ENCODE measurements at places on chromosomes 1 and 21.

- peak; percentile 89 for DNase-seq
These were observed 51.1 kb downstream of the SKI start for GRCh38 chr1:2279210-2279639.

- no peak for DNase-seq
These were observed 1.2 kb upstream of the PIK3C2B start for GRCh38 chr1:204495777-204496176.

- DNase-seq: peak; percentile 4
These were observed 155.7 kb downstream of the PTPRC start for GRCh38 chr1:198794498-198794897.

GRCh38 chr1:18612073-18612472 is 18.6 kb upstream of the PAX7 start:
- no peak for DNase-seq

- peak; percentile 16 for DNase-seq
These were observed 10.6 kb downstream of the SRSF4 start for GRCh38 chr1:29171089-29171488.

DNA sequence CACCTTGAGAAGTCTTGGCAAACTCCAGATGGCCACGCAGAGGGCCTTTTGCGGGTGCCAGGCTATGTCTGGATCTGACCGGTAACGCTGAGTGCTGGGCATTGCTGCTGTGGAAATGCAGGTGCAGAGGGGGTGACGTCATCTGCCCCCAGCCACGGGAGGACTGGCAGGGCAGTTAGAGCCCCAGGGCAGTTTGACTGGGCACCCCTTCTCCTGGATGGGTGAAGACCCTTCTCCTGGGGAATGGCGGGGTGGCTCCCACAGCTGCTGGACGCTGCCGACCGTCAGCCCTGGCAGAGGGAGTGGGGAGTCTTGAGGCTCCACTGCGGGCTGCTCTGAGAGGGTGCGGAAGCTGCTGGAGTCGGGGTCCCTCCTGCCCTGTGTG is 12.6 kb upstream of the EDN2 start:
- DNase-seq: no peak

- no peak for DNase-seq
These were observed 55.4 kb upstream of the KIF26B start for GRCh38 chr1:245099401-245099800.

DNA sequence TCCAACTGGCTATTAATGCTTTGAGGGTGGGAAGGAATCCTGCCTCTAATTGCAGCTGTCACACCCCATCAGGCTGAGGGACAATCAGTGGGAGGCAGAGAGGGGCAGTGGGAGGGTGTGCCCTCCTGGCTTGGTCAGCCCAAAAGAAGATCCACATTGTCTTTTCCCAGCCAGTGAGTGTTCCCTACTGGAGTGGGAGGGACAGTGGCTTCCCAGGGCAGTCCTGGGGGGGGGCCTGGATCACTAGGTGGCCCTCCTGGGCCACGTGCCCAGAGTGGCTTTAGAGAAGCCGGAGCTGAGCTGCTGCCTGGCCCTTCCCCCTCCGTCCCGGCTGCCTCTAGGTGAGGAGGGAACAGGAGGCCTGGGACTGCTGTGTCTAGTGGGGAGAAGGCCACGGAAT is 14.0 kb downstream of the INKA2 start:
- no peak for DNase-seq

DNA sequence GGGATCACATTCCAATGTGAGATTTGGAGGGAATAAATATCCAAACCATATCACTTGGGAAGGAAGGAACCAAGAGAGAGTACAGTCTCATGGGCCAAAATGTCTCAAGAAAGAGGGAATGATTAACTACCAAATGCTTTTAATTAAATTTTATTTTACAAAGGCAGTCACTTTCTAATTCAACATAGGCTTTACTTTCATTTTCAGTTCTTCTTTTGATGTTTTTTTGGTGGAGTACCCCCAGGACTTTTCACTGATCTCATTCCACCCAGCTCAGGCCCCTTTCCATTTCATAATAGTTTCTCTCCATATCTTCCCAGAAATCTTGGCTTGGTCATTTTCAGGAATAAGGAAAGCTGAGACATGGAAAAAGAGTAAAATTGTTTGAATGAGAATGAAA is 5.1 kb upstream of the SLAMF7 start:
- DNase-seq: no peak

DNA sequence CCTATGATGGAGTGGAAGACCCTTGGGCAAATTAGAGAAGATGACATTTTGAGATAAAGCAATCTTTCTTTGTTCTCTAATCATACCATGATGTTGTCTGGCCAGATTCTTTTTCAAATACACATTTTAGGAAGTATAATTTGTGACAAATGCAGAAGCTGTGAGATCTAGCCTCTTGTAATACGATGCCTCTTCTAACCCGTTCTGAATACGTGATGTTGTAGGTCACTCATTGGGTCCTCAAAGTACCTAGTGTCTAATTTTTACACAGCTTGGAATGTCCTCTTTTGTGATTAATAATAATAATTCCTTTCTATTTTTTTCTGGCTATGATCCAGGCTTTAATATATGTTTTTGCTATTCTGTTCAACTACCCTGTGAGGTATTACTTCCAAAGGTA is 502.7 kb downstream of the NUF2 start:
- no peak for DNase-seq

DNA sequence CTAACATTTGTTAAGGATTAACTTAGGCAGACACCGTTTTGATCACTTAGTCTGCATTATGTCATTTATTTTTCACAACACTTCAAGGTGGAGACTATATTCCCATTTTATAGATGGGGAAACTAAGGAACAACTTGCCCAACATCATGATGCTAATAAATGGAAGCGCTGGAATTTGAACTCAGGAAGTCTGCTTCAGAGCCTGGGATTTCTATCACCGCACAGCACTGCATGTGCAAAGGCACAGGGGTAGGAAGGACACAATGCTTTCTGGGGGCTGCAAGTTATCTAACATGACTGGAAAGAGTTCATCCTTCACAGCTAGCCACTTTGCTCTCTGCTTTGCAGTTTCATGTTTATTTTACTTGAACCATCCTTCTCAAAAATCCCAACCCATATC is 100.5 kb downstream of the UBR4 start:
- DNase-seq: no peak

- DNase-seq: no peak
These were observed 18.9 kb downstream of the NENF start for GRCh38 chr1:212451416-212452322.

- DNase-seq: no peak
These were observed 965.2 kb downstream of the TTLL7 start for GRCh38 chr1:83033682-83034081.

GRCh38 chr1:21952786-21953520 is 15.8 kb upstream of the HSPG2 start:
- no peak for DNase-seq

DNA sequence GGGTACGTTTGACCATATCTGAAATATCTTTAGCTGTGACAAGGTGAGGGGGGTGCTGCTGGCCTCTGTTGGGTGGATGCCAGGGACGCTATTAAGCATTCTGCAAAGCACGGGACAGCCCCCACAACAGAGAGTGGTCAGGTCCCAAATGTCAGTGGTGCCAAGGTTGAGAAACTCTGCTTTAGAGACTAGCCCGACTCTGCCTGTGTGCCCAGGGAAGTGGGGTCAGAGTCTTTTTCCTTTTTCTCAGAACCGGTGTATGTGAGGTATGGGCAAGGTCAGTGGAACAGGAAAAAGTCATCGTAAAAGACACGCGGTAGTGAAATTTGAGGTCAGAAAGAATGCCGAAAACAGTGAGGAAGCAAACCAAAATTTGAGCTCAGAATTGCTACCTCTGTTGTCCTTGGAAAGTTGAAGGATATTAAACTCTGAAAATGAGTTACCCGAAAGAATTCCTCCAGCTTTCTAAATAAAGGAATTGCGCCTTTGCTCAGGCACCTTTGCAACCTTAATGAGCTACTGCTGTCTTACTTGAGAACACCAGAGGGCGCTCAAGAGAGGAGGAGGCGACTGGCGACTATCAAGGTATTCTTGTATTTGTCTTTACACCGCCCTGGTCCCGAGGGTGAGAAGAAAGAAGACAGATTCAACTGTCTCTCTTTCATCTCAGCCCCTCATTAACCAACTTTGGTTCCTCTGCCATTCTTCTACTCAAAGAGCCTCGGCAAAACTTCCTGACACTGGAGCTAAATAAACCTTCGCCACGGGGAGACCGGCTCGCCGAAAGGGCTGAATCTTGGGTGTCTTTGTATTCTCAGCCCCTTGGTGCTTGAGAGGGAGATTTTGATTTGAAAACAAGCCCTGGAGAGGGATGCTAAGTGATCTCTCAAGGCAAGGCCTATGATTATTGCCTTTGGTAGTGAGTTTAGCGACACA is 85.4 kb upstream of the OLIG2 start:
- peak; percentile 58 for DNase-seq

GRCh38 chr1:6802454-6802853 is 17.2 kb downstream of the CAMTA1 start:
- no peak for DNase-seq

- no peak for DNase-seq
These were observed 161.5 kb upstream of the ESRRG start for GRCh38 chr1:216884614-216885229.

DNA sequence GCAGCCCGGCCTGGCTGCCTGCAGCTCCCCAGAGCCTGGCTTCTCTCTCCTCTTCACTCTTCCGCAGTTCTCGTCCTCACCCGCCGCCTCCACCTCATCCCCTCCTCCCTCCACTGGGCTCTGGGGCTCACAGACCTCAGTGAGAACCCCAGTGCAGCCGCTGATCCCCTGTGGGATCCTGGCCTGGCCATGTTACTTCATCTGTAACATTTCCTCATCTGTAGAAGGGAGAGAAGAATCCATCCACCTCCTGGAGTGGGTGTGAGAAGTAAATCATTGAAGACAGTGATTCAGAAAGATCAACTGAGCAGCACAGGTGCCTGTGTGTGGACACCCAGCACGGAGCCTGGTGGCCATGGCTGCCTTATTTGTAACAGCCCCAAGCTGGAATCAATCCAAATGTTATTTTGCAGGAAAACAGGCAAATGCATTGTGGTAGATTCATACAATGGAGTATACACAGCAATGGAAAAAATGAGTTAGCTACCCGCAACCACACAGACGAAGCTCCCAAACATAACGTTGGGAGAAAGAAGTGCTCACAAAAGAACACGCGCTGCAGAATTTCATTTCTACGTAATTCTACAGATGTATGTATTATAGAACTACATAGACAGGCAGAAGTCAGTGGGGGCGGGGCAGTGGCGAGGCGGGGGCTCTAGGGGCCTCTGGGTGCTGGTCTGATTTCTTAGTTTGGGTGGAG is 8.7 kb downstream of the LAPTM5 start:
- DNase-seq: no peak

DNA sequence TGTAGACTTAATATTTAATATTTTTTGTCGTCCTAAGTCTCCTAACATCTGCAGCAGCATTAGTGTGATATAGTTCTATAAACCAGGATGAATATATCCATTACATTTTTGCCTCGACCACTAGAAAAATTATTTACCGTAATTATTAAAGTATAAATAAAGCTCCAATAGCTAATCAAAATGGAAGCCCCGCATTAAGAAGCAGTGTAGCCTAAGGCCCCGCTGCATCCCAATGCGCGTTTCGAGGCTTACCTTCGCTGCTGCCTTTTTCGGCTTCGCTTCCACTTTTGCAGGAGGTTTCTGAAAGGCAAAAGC is 891 bp downstream of the HMGN1 start:
- no peak for DNase-seq

GRCh38 chr1:198682850-198683249 is 44.0 kb downstream of the PTPRC start:
- no peak for DNase-seq

GRCh38 chr1:37602750-37603694 is 7.3 kb upstream of the GNL2 start:
- peak; percentile 67 for DNase-seq

DNA sequence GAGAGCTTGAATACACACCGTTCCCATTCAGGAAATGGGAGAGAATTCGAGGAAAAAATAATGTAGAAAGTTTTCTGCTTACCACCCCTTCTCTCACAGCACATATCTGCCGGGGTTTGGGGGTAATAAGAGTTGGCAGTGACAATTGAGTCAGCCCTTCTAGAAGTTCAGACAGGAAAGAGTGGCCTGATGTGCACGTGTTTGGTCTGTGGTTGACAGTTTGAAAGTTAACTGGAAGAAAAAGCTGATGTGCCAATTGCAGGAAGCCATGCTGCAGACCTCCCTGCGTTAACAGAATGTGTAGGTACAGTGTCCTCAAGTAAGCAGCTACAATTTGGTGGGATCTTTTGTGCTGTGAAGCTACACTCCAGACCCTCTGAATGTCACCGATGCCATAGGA is 50.9 kb downstream of the DHX9 start:
- no peak for DNase-seq

- DNase-seq: peak; percentile 79
These were observed 5.2 kb downstream of the S100A10 start for GRCh38 chr1:151988405-151988923.

DNA sequence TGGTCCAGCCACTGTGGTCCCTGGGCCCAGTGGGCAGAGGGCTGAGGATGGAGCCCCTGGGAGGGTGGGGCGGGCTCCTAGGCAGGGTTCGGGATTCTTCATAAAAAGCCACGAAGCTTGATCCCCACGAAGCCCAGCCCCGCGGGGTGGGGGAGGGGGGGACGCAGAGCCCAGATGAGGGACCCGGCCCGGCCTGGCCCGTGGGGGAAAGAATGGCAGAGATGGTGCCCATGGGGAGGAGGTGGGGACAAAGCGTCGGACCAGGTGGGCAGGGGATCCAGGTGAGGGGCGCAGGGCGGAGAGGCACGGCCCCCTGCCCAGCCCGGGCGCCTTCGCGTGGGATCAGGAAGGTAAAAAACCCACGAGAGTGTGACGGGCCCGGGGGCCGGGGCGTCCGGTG is 6.0 kb upstream of the SMIM12 start:
- DNase-seq: no peak

DNA sequence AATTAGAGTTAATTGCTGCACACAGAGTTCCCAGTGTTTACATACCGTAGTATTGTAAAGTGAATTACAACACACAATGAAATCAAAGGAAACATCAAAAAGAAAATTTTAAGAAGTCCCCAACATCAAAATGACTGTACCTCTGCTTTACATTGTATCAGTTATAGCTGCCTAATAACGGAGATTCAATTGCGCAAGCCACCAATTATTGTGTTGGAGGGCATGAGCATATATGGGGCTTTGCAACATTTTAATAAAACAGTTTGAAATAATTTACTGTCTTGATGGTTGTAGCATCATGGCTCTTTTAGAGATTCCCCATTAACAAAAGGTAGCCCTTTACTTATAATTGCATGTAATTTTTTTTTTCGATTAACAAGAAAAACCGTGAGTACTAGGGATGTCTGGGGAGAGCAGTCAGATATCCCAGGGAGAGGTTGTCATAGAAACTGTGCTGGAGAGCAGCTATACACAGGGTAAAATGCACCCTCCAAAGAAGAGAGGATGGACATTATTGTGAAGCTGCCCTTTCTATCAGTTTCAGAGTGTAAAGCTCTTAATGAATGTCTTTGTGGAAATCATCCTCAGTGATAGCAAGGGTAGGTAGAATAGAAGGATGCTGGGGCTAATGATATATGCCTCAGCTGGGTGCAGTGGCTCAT is 55.9 kb upstream of the BTG3 start:
- DNase-seq: no peak

Data from GM03348 (cell line).